ENCODE measurements at places on chromosomes 4 and X.

- DNase-seq, result no peak
Observed at GRCh38 chr4:113955411-113955810, 24.0 kb downstream of the ARSJ start.

DNA sequence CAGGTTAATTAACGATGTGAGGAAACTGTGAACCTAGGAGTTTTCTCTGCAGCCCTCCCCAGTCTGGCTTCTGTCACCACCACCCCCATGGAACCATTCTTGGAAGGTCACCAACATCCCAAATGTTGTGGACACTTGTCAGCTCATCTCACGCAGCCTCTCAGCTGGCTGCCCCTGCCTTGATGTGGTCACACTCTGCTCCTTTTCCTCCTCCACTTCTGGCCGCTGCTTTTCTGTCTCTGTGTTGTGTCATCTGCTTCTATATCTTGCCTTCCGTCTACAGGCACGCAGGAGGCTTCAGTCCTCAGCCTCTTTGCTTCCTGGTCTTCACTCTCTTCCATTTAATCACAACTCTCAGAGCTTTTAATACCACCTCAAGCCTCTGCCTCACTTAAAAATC lies 371.5 kb upstream of the SLIT2 start:
- DNase-seq, result no peak

- DNase-seq, result no peak
Observed at GRCh38 chr4:29588617-29589016, 1131.6 kb upstream of the PCDH7 start.

DNA sequence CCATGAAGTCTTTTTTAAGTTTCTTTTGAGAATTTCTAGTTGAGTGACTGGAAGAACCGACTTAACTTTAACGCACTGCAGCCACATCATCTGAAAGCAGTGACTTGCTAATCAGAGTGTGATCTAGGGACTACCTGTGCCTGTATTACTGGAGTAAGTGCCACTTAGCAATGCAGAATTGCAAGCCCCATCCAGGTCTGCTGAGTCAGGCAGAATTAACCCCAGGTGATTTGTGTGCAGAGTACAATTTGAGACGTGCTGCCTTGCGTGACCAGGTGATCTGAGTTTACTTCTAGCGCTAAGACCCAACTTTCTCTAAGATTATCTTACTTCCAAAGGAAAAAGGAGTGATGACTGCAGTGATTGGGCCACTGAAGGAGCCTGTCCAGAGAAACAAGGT lies 85.3 kb downstream of the CLCN4 start:
- DNase-seq, result no peak

GRCh38 chr4:85058551-85058950 lies 92.1 kb upstream of the WDFY3 start:
- DNase-seq, result no peak

- DNase-seq, result no peak
Observed at GRCh38 chr4:101020956-101021355, 326.4 kb downstream of the PPP3CA start.

- no peak for DNase-seq
Observed at GRCh38 chr4:150944660-150945059, 70.4 kb downstream of the LRBA start.

GRCh38 chrX:108420481-108420880 lies 17.7 kb downstream of the COL4A6 start:
- no peak for DNase-seq

DNA sequence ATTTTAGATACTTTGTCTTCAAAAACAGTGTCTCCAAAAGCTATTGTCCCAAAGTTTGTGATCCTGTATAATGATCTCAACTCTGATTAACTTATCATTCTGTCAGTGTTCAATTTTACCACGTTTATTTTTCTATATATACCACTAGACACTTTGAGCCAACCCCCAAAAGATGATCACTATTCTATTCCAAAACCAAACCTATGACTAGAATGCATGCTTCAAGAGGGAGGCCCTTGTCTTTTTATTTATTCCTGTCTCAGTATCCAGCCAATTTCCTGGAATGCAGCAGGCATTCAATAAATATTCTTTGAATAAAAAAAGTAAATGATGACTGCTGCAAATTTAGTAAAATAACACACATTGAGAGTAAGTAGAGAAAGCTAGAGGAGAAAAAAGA lies 275.6 kb downstream of the LDB2 start:
- DNase-seq, result no peak

GRCh38 chr4:26048950-26049349 lies 134.9 kb downstream of the SMIM20 start:
- DNase-seq, result no peak

- DNase-seq, result no peak
Observed at GRCh38 chr4:48692044-48692443, 88.0 kb downstream of the FRYL start.

- DNase-seq, result peak; percentile 0
Observed at GRCh38 chrX:23554304-23554703, 113.0 kb upstream of the PRDX4 start.

- no peak for DNase-seq
Observed at GRCh38 chr4:150323406-150324325, 245.4 kb downstream of the DCLK2 start.

DNA sequence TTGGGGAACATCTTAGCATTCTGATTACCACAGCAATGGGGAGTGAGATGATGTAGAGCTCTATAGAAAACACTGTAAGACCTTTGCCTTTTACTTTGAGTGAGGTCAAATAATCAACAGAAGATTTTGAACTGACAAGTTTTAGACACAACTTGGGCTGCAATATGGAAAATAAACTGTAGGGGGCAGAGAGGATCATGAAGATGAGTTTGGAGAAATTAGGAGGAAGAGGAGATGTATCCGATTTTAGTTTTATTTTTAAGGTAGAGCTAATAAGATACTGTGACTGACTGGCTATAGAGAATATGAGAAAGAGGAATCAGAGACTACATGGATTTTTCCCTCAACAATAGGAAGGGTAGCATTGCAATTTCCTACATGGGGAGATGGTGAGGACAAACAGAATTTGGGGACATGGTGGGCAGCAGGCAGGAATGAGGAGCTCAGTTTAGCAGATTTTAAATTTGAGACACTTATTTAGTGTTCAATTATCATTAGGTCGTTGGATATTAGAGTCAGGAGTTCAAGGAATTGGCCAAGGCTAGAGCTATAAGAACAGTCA lies 563.1 kb downstream of the INPP4B start:
- DNase-seq, result no peak

DNA sequence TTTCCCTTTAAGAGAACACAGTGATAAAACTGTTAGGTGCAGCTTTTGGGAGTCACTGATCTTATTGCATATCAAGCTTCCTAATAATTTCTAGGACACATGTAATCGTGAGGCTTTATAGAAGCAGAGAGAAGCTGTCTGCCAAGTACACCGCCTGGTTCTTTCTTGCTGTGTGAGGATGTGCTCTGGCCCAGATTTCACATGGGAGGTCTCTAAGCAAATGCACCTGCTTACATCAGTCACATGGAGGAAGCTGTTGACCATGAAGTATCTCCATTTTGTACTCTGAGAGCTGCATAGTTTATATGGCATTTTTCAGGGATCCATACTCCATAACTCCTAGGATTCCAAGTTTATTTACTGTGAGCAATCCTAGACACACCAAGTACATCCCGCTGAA lies 37.1 kb downstream of the RGS12 start:
- no peak for DNase-seq

DNA sequence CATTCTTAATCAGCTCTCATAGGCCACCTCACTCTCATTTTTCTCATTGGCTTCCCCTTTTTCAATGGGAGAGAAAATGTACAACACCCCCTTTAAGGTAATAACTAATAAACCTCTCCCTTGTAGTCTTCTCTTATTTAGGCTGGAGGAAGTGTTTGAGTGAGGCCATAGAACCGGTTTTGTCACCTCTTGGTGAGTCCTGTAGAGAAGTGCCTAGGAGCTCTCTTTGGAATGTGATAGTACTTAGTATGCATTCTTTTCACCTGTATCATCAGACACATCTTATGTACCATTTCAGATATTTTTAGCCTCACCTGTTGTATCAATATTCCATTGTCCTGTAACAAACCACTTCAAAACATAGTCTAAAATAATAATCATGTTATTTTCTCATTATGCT lies 3.5 kb upstream of the TAB3 start:
- no peak for DNase-seq

All from AG09319 (cell line).